ENCODE measurements at places on chromosomes 2 and 18.

GRCh38 chr18:9918016-9918680 lies 4.3 kb downstream of the VAPA start:
- DNase-seq, result no peak

DNA sequence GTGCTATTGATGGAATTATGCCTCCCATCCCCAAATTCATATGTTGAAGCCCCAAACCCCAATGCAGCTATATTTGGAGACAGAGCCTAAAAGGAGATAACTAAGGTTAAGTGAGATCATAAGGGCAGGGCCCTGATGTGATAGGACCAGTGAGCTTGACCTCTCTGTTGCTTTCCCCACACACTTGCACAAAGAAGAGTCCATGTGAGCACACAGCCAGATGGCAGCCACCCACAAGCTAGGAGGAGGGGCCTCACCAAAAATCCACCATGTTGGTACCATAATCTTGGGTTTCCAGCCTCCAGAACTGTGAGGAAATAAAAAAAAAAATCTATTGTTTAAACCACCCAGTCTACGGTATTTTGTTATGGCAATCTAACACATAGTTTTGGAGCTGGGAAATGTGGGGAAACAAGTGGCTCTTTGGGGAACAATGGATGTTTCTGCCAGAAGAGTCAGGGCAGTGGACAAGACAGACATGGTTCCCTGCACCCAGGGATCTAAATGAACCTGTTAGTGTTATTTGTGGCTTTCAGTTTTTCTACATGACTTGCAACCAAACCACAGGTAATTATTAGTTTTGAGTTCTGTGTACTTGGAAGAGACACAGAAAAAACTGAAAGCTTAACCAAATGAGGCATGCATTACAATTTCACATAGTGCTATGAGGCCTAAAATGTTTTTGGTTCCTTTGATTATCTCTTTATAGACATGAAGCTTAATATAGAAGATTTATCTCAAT lies 259.1 kb downstream of the LTBP1 start:
- no peak for DNase-seq

GRCh38 chr2:236749346-236749745 lies 179.7 kb downstream of the ACKR3 start:
- no peak for DNase-seq

- no peak for DNase-seq
These were observed 21.8 kb downstream of the CFLAR start for GRCh38 chr2:201137505-201138400.

DNA sequence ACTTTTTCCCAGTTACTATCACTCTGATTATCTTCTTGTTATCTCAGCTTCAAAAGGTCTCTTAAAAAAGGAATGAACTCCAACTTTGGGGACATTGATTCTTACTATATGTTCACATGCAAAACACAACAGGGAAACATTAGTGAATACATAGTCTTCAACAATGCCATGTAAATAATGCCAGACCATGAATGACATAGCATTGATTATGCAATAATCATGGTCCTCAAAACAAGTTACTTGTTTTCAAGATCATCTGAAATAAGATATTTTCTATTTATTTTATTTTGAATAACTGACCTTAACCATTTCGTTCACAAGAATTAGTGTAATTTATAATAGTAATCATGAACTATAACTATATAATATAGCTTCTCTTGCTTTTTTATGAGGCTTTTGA lies 902.3 kb downstream of the MBD2 start:
- no peak for DNase-seq
